ENCODE measurements at places on chromosomes 1 and 21.

DNA sequence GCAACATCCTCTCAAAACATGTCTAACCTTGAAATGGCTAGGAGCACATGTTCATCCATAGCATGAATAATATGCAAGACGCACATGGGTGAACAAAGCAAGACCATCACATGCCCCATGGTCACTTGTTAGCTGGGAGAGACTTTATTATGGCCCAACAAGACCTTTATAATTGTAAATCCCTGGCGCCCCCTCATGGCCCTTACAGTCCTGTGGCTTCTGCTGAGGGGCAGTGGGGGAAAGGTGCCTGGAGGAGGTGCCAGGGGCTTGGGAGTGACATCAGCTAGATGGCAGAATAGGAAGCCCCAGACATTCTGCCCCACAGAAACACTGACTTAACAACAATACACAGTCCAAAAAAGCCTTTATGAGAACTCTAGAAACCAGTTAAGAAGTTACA, 51.7 kb downstream of the CSMD2 start:
- DNase-seq, result no peak

DNA sequence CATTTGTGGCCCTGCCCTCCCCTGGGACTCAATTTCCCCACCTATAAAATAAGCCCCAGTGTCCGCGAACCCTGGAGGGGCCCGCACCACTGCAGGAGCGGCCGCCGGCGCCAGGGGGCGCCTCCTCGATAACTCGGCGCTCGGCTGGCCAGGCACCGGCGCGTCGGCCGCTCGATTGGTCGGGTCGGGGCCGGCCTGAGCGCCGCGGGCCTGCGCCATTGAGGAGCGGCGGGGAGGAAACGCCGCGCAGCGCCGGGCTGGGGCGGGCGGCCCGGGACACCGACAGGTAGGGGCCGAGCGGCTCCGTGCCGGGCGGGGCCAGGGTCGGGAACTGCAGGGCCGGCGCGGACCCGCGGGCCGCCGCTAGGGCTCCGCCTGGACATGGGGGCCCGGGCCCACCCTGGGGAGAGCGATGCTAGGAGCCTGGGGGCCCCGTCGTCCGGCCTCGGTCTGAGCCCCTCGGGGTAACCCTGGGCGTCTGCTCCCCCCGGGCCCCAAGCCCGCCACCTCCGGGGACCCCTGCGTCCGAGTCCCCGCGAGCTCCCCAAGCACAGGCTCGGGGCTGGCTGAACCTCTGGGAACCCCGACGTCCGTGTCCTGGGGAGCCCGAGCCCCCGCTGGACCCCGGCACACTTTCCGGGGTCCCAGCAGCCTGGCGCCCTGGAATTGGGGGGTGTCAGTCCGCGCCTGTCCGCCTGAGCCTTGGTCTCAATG, at the start of gene VPS13D:
Gene VPS13D (plus strand): TSS at position 196 of the 714 bp plus-strand sequence. CDS start 4,237 bp downstream, outside the sequence.
- no peak for DNase-seq

DNA sequence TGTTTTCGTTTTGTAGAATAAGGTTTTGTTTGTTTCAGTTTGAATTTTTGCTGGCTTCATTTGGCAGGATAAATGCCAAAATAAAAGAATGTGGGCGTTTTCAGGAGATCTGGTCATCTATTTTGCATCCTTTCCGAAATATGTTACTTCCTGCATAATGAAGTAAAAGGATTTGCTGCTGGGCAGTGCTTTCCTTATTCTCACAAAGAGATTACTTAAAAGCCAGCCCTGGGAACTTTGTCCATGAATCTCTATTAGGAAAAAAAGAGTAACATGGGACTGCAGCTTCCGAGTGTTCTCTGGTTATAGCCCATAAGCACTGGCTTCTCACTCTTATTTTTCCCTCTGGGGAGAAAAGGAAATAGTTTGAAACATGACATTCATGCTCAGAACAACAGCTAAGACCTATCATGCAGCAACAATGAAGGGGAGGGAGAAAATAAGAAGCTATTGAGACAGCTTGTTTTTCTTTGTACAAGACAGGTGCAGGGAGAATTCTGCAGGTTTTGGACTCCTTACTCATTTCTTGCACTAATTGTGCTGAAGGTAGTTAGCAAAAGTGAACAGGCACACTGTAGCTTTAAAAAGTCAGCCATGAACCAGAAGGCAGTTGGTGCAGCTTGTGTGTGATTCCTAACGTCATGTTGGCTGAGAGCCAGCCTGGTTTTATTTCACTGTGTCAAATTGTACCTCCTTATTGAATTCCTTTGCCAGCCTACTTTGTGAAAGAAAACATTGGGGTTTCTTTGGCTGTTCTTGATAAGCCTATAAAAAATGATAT, at the start of gene SAMD13:
Gene SAMD13 (plus strand): TSS at position 705 of the 781 bp plus-strand sequence. CDS start 1,527 bp downstream, outside the sequence.
- DNase-seq, result peak; percentile 49

DNA sequence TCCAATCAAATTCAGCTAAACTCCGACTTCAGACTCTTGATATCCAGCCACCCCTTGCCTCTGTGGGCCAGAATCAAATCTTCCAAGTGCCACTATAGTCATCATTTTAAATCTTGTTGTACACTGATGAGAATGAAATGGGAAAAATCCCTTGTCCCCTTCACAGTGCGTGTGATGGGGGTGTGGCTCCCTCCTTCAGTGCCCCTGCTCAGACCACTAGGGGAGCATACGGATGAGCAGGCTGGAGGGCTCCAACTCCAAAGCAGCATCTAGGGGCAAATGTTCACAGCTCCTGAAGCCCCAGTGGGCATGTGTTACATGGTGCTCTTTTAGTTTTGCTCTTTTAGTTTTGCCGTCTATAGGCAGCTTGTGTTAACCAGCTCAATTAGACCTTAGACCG, 35.4 kb upstream of the HSD3B1 start:
- DNase-seq, result no peak

GRCh38 chr1:209390764-209391163, 192.8 kb upstream of the CAMK1G start:
- DNase-seq, result no peak

DNA sequence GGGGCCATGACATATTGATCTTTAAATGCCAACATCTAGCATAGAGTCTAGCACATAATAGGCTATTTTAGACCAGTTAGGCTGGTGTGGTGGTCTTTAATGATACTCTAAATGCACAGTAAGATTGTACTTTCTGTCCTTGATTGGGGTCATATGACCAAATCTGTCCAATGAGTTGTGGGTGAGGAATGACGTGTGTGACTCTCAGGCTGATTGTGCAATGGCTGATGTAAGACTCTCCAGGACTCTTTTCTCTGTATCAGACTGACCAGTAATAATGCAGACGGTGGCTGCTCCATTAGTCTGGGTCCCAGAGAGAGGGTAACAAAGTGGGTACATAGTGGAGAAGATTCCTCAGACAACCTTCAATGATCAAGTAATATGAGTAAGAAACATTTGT, 541.6 kb upstream of the CAMK1G start:
- no peak for DNase-seq

DNA sequence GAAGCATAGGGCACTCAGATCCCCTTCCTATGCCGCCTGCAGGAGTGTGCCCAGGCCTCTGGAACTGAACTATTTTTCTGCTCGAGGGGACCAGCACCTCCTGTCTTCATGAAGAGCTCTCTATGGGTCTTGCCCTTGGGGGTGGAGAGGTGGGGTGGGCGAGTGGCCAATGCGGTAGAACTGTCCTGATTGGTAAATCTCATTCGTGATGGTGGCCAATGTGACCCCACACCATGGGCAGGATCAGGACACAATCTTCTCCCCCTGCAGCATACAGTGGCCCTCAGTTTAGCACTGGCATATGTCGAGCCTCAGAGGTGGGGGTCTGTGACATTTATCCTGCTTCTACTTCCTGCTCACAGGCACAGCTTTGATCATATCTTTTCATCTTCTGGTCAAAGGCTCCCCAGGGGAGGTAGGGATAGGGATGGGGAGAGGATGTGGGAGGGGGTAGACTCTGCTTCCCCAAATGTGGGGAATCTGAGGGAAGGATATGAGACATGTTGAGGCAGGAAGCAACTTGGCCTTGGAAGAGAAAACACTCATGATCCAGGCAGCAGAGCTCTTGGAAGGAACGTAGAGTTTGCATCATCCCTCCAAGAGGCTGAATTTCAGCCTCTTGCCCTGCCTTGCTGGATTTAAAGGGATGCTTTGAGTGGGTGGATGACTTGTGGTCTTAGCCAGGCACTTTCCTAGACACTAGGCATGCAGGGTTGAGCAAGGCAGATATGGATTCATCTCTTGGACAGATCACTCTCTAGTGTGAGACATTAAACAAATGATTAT, 81.8 kb downstream of the LAMC2 start:
- DNase-seq, result no peak

GRCh38 chr21:26546446-26547097, 26.5 kb downstream of the CYYR1 start:
- DNase-seq, result no peak

DNA sequence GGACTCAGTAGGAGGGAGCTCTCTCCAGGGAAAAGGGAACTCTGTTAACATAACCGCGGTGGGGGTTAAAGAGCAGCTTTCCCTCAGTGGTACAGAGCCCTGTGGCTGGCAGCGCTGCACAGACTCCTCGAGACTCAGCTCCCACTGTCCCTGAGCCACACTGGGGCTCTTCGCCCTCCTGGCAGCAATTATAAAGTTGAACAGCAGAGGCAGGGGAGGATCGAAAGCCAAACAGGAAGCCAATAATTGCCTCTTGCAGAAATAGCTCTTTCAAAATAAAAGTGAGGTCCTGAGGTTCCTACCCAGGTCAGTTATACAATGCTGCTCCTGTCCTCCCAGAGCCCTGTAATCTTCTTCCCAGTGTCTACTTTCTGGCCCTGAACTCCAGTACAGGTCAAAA, 77.0 kb downstream of the FAM78B start:
- no peak for DNase-seq

GRCh38 chr1:174497478-174497877, 49.7 kb downstream of the GPR52 start:
- DNase-seq, result no peak

DNA sequence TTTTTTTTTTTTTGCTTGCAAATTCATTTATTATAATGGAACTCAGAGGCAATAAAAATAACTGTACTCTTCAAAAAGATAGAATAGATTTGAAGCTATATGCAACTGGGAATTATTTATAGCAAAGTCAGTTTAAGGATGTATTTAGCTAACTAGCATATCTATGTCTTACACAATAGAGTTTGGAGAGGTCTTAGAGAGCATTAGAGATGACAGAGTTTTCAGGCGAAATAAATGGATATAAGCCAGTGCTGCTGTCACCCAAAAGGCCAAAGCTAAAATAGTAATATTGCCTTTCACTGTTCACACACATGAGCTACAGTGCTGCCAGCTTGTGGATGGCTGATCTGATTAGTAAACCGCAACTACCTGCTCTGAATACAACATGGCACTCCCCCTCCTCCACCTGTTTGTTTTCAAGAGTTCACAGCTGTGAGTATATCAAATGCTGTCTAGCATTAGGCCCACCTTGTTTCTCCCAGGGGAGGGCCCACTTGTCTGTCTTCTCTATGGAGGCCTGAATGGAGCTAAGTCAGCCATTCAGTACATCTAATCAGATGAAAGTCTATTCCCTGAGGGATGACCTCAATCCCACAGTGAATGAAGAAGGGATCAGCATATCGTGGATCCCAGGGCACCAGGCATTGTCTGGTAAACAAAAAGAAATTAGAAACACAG, 25.2 kb upstream of the SSX2IP start:
- DNase-seq, result no peak

DNA sequence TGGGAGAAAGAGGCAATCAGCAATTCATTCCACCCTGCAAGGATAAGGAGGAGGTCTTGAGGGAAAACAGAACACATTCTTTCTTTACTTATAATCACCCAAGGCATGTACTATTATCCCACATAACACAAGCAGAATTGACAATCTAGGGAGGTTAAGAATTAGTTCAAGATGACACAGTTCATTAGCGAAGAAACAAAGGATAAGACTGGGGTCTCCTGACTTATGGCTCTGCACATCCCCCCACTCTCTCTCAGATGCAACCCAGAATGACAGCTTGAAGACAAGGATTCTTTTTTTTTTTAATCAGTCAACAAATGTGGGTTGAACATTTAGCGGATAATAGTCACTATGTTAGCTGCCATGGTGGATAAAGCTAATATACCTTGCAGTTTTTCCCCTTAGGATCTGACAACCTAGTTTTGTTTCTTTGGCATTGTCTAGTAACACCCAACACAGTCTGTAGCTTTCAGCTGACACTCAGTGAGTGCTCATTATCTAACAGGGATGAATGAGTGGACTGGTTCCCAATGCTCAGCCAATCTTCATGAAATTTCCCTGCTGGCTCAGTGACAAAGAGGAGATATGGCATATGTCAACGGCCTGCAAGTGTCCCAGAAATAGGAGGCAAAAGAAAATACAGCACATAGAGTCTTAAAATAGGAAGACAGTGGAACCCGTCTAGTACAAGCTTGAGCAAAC, 35.1 kb downstream of the RXRG start:
- no peak for DNase-seq

DNA sequence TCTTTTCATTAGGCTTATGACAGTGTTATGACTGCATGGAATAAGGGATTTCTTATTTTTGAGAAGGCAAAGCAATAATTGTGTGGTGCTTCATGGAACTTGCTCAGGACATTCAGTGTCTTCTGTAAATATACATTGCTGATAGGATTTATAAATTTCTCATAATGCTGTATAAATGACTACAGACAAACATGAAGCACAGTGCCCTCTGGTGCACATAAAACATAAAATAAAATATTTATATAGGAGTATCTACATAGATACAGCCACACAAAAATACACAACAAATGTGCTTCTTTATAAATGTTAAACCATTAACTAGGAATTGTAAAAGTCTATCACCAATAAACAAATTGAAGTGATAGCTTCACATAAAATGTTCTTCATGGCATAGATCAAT, 24.1 kb downstream of the BRINP3 start:
- DNase-seq, result no peak

GRCh38 chr21:37257511-37257966, 9.6 kb downstream of the VPS26C start:
- no peak for DNase-seq

DNA sequence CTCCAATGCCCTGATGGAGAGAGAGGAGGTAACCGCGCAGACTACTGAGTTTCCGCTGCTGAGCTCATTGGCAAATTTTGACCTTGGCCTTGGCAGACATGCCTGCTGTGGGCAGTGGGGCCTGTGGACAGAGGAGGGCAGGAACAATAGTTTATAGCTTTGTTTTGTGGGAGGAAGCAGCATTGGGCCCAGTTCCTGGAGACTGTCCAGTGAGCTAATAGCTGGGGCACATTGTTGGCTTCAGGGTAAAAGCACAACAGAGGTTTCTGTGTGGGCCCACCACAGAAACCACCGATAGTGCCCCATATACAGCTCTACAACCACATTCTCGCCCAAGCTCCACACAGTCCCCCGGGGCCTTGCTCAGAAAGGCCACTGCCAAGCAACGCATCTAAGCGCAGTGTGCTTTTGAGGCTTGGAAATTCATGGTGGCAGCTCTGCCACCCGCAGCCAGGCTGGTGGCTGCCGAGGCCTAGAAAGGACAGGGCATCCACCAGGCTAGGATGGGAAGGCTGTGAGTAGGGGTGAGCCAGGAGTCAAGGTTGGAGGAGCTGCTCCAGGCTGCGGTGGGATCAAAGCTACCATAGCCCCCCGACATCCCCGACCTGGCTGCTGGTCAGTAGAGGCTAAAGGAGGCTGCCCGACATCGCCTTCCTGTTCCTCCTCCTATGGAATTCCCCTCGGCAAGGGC, 43.2 kb downstream of the NEK2 start:
- DNase-seq, result no peak

- no peak for DNase-seq
These were observed 22.0 kb downstream of the EIF4G3 start for GRCh38 chr1:21154717-21155116.

- DNase-seq, result no peak
These were observed 101.9 kb upstream of the SOD1 start for GRCh38 chr21:31557421-31558188.

- DNase-seq, result no peak
These were observed 12.9 kb downstream of the TRABD2B start for GRCh38 chr1:47984175-47984789.
